ENCODE measurements at places on chromosomes 5 and 9.
A peak's percentile ranks its signal among the peaks of the same experiment; 100 is the strongest.

DNA sequence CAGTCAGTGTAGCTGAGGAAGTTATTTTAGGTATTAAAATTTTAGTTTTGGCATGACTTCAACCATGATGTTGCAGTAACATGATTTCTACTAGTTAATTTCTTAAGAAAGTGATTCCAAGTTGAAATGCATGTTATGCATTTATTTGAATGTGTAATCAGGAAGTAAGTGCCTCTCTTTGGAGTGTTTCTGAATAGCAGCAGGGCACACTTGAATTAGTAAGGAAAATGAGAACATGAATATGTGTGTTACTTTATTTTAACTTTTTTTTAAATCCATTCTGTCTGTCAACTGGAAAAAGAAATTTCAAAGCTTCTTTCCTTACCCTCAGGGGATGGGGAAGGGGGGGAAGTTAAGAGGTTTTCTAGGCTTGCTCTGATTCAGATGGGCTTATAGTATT is 40.4 kb downstream of the CTNNA1 start:
- no peak for DNase-seq

DNA sequence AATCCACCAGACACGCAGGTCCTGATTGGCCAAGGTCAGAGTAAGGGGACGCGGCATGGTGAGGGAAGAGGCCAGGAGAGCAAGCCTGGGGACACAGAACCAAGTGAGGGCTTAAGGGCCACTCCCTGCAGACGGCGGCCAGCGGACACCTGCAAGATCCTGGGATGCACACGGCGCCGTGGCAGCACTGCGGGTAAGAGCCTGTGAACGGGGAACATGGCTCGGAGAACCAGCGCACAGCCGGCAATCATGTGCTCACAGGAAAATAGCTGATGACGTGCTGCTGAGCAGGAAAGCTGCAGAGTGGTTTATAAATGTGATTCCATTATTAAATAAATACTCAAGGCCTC is 27.0 kb upstream of the NSMF start:
- DNase-seq: no peak

GRCh38 chr5:115930630-115931337 is 31.5 kb upstream of the LVRN start:
- DNase-seq: peak; percentile 12

- peak; percentile 64 for DNase-seq
Observed at GRCh38 chr9:135925496-135926133, 18.3 kb upstream of the CAMSAP1 start.

- DNase-seq: peak; percentile 6
Observed at GRCh38 chr5:18761801-18762200, 1127.5 kb downstream of the TAF11L14 start.

- no peak for DNase-seq
Observed at GRCh38 chr5:68653471-68653870, 437.9 kb downstream of the PIK3R1 start.

DNA sequence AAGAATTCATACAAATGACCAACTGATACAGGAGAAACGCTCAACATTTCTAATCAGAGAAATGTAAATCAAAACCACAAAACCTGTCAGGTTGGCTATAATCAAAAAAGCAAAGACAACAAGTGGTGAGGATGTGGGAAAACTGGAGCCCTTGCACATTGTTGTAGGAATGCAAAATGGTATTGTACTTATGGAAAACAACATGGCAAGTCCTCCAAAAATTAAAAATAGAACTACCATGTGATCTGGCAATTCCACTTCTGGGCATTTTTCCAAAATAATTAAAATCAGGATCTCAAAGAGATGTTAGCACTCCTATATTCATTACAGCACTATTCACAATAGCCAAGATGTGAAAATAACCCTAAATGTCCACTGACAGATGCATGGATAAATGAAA is 76.1 kb downstream of the FNIP1 start:
- DNase-seq: peak; percentile 20

- DNase-seq: no peak
Observed at GRCh38 chr9:25472085-25472607, 206.1 kb downstream of the TUSC1 start.

GRCh38 chr9:93594041-93594756 is 17.8 kb downstream of the PHF2 start:
- no peak for DNase-seq

GRCh38 chr9:107228496-107229039 is 54.5 kb upstream of the RAD23B start:
- DNase-seq: no peak

GRCh38 chr9:121297389-121297788 is 29.4 kb downstream of the GSN start:
- no peak for DNase-seq

GRCh38 chr5:103800741-103801495 is 238.3 kb upstream of the NUDT12 start:
- DNase-seq: peak; percentile 66

GRCh38 chr5:147417135-147417813 is 92.6 kb downstream of the DPYSL3 start:
- DNase-seq: peak; percentile 97

- peak; percentile 38 for DNase-seq
Observed at GRCh38 chr5:424301-425110, 18.5 kb upstream of the EXOC3 start.

- no peak for DNase-seq
Observed at GRCh38 chr5:1415626-1416360, 29.4 kb downstream of the SLC6A3 start.

DNA sequence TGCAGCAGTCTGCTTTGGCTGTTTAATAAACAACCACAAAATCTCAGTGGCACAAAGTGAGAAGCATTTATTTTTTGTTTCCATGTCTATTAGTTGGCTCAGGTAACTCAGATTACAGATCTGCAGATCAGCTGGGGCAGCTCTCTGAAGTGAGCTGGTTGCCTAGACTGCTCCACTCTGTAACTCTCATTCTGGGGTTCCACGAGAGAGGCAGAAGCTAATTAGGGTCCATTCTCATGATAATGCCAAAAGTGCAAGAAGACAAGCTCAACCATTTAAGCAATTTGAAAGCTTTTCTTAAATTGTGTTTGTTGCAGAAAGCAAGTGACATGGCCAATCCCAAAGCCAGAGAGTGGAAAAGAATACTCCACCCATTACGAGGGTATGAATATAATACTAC is 13.2 kb downstream of the MEIKIN start:
- DNase-seq: no peak

- DNase-seq: no peak
Observed at GRCh38 chr9:35612843-35613242, 5.4 kb downstream of the CD72 start.

- no peak for DNase-seq
Observed at GRCh38 chr5:170747851-170748250, 35.7 kb upstream of the GABRP start.

GRCh38 chr5:32159328-32160072 is 14.6 kb downstream of the GOLPH3 start:
- no peak for DNase-seq

DNA sequence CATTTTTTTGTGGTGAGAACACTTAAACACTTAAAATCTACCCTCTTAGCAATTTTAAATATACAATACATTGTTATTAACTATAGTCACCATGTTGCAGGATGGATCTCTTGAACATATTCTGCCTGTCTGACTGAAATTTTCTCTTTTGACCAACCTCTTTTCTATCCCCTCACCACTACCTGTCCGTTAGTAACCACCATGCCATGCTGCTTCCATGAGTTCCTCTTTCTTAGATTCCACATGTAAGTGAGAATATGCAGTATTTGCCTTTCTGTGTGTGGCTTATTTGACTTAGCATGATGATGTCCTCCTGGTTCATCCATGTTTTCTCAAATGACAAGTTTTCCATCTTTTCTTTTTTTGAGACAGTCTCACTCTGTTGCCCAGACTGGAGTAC is 48.5 kb upstream of the NAA35 start:
- no peak for DNase-seq

GRCh38 chr9:124174433-124174832 is 83.3 kb upstream of the NEK6 start:
- DNase-seq: no peak

GRCh38 chr9:26165426-26165825 is 487.2 kb upstream of the TUSC1 start:
- DNase-seq: no peak

GRCh38 chr5:155254399-155254798 is 240.8 kb downstream of the KIF4B start:
- no peak for DNase-seq

DNA sequence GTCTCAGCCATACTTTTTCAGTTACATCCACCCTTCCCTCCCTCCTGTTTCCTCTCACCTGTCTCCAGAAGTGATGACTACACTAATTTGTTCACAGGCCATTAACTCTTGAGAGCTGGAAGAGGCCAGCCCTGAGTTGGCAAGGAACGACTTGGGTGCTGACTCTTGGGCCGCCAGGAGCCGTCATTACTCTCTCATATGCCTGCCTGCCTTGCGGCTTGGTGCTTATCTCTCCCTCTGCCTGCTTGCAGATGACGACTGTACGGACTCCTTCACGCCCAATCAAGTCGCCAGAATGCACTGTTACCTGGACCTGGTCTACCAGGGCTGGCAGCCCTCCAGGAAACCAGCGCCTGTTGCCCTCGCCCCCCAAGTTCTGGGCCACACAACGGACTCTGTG is 66.1 kb downstream of the PAPPA start:
- DNase-seq: peak; percentile 52

DNA sequence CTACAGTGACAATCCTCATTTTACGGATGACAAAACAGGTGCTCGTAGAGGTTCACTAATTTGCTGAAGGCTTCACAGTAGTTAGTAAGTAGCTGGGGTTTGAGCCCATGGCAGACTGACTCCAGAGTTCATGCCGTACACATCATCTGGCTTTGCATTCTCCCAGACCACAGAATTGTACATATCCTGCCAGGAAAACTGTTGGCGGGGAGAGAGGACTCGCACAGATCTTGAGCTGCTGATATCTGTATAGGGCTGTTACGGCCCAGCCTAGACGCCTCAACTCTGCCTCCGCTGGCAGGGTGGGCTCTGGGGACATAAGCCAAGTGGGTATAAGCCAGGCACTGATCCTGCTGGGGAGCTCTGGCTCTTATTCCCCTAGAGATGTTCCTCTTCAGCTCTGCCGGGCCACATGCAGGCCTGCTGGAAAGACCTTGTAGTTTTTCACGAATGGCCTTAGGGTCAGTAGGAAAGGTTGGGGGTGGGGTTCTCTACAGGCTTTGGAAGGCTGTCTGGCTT is 16.3 kb downstream of the LARP1 start:
- DNase-seq: peak; percentile 94

GRCh38 chr5:68367287-68367686 is 151.7 kb downstream of the PIK3R1 start:
- DNase-seq: no peak

GRCh38 chr5:116520771-116521170 is 53.9 kb downstream of the SEMA6A start:
- no peak for DNase-seq

GRCh38 chr5:155628346-155628745 is 614.8 kb downstream of the KIF4B start:
- no peak for DNase-seq

- DNase-seq: no peak
Observed at GRCh38 chr5:180786531-180787398, 15.8 kb downstream of the MGAT1 start.

DNA sequence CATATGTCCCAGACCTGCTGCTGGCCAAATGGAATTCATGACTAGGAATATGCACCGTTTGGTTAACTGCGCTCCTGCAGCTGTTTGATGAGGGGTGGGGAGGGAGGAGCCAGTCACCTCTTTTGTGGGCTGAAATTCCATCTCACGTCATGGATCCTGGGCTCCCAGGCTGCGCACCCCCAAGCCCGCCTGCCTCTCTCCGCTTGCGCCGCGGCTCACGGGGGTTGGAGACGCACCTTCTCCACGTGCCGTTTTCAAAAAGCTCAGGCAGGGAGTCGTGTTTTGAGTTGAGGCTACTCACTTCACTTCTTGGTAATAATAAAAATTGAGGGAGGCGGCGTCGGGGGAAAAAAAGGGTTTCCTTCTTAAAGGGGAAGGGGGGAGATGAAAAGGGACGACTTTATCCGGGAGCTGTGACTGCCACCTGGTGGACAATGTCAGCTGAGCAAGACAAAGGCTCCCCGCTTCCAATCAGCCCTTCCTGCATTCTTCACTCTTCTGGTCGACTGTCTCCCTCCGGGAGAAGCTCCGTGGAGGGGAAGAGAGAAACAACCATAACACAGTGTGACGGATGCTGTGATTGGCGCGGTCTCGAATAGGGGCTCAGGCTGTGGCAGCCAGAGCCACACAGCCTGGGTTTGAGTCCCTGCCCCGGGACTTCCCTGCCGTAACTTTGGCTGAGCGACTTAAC is 15.9 kb upstream of the C5orf47 start:
- DNase-seq: peak; percentile 51

GRCh38 chr9:129627556-129628440 is 1.8 kb downstream of the NTMT1 start:
- peak; percentile 12 for DNase-seq

DNA sequence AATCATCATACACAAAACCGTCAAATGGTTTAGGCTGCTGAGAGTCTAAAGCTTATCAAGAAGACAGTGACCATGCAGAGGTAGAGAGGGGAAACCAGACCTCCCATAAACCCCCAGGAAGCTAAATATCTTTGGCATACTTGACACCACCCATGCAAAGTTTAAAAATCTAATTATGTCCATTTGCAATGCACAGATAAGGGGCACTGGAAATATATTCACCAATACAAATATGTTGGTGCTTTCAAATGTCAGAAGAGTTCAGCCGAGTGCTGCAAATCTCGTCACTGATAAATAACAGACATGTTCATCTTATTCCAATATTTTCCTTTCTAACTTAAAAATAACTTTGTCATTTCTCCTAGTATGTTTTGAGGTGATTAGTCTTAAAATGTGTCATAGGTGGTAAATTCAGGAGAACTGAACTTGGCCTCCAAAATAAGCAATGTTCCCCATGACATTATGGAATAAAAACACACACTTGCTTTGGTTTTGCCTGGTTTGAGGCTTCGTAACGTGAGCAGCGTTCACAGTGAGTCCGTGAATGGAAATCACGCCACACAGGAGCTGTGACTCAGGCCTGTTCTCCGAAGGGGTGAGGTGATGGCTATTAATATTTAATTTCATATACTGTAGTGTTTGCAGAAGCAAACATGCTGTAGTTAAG is 182.2 kb downstream of the AOPEP start:
- DNase-seq: no peak

- DNase-seq: peak; percentile 61
Observed at GRCh38 chr5:139138809-139139208, 59.4 kb downstream of the SIL1 start.

DNA sequence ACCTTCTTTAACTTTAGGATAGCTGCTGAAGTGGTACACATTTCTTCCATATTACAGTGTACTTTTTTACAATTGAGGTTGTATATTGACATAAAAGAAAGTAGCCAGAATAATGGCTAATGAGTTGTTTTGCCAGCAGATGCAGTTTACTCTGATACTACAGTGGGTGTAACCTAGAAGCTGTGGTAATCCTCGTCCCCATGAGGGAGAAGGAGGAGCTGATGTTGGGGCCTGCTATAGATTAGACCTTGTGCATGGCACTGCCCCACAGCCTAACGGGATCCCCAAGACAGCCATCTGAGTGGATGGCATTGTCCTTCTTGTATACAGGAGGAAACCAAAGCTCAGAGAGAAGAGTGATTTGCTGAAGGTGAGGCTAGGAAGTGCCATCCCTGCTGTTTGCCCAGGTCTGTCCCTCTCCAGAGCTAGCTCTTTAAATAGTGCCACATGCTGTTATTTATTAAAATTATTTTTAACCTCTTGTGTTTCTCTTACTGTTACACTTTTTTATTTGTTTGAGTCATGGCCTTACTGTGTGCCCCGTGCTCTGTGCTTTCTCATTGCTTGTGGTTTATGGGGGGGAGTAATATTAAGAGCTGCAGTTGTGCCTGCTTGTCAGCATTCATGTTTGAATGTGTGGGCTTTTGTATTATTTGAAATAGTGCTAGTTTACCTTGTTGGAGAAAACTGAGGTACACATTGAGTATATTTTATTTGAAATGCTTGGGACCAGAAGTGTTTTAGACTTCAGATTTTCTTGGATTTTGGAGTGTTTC is 65.3 kb downstream of the ICE1 start:
- no peak for DNase-seq

All from astrocyte (in vitro differentiated cells and primary cell).